ENCODE measurements at places on chromosomes 12 and 14. TPM values are rescaled to one million over a fixed set of nuclear protein-coding genes. Genes with fewer than 3 reads are reported as not detected.

GRCh38 chr12:5656836-5657235 lies 224.9 kb downstream of the NTF3 start:
- no peak for DNase-seq

DEGS2 gene
- total RNA-seq = not detected

KLRD1 gene
- total RNA-seq = 0.05 TPM

PZP gene
- total RNA-seq = 0.24 TPM

- DNase-seq = no peak
These were observed 16.7 kb downstream of the PLEK2 start for GRCh38 chr14:67395086-67395875.

- DNase-seq = no peak
These were observed 53.5 kb downstream of the FRS2 start for GRCh38 chr12:69523433-69524330.

DNA sequence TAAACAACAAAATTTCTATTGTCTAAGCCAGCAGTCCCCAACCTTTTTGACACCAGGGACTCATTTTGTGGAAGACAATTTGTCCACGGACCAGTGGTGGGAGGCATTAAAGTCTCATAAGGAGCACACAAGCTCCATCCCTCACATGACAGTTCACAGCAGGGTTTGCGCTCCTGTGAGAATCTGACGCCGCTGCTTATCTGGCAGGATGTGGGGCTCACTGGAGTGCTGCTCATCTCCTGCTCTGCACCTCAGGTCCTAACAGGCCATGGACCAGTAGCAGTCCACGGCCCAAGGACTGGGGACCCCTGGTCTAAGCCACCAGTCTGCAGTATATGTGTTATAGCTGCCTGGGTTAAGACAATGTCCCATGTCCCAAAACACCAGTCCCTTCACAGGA lies 27.2 kb downstream of the VCPKMT start:
- no peak for DNase-seq

DNA sequence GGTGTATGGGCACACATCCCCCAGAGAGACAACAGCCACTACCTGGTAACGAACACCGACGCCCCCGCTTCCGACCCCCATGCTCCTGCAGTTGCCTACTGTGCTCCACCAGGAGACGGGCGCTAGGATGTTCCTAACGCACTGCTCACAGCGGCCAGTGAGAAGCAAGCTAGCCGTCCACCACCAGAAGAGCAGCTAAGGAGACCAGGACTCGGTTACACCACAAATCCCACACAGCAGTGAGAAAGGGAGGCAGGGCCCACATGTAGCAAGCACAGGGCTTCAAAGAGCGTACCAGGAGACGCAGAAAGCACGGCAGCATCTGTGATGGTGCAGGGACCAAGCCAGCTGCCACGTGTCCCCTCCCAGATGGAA lies 117.0 kb downstream of the NCOR2 start:
- no peak for DNase-seq

TSPAN19 gene
- total RNA-seq = 0.35 TPM

- DNase-seq = no peak
These were observed 434.3 kb upstream of the STXBP6 start for GRCh38 chr14:25484235-25484634.

C12orf50 gene
- total RNA-seq = not detected

ST8SIA1 gene
- 1.0 TPM for total RNA-seq

- DNase-seq = no peak
These were observed 521 bp upstream of the PIP4K2C start for GRCh38 chr12:57590479-57590863.

KRT7 gene
- total RNA-seq = 92.6 TPM

DNA sequence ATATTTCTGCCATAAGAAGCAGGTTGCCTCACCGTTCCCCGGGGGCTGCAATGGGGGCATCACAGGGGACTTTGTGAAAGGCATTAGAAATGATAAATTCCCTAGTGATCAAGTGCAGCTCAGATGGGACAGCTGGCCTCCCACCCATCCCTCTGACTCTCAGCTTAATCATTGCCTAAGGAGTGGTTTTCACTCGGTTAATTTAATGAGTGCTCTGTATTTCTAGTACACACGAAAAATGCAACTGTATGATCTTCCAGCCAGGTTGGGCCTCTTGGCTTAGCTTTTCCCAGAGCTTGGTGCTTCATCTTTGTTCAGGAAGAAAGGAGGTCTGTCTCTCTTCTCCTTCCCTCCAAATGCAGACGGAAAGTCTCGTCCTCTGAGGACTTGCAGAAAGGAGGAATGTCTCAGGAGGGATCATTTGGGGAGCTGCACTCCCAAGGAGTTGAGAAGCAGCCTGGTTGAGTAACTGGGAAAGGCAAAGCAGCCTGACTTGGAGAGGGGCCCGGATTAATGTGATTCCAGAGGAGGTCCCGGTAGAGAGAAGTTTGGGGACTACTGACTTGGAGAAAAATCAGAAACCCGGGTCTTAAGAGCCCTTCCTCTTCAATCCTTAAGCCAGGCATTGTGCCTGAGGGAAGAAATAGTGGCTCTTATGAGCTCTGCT lies 7.2 kb downstream of the CD9 start:
- no peak for DNase-seq

ALG10B gene
- 5.3 TPM for total RNA-seq

MYL2 gene
- total RNA-seq = not detected

FBXW8 gene
- total RNA-seq = 20.9 TPM

AQP2 gene
- total RNA-seq = not detected

- DNase-seq = no peak
These were observed 74.9 kb downstream of the SLC25A47 start for GRCh38 chr14:100398044-100398443.

SLC17A8 gene
- total RNA-seq = not detected

KRT6C gene
- total RNA-seq = not detected

DNA sequence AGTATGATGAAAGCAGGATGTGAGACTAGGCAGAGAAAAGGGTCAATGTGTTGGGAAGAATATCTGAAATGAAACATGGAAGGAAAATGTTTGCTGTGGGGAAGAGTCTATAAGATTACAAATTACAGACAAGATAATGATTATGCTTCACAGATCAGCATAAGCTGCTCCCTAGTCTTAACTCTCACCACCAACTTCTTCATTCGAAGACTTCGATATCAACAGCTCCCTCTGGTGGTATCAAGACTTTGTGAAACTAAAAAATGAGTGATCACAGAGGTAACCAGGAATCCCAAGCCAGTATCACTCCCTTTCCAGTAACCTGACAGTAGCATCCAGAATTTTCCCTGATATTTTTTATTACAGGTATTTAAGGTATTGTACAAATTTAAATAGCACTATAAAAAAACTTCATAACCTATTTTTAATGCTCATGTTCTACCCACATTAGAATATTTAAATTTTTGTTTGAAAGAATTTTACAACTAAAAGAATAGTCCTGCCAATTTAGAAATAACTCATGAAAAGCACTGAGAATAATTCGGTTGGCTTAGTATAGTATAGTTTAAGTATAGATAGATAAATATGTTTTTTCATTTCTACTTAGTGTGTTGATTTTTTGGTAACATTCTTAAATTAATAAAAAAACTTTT lies 84.4 kb downstream of the C2CD5 start:
- no peak for DNase-seq

DNA sequence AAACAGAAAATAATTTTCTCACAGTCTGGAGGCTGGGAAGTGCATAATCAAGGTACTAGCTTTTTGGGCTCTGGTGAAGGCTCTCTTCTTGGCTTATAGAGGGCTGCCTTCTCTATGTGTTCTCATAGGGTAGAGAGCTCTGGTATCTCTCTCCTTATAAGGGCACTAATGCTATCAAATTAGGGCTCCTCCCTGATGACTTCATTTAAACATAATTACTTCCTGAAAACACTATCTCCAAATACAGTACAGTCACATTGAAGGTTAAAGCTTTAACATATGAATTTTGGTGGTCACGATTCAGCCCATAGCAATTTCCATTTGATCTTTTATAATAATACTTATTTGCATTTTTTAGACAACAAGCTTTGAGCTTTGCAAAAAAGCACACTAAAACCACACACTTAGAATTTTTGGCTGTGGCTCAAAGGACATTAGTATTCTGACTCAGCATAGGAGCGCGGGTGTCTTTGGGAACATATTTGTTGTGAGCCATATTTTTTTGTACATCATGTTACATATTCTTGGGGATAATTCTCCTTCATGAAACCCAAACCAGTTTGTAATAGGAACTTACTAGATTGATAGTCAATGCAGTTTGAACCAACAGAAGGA lies 808.1 kb upstream of the FBXO33 start:
- no peak for DNase-seq

DNA sequence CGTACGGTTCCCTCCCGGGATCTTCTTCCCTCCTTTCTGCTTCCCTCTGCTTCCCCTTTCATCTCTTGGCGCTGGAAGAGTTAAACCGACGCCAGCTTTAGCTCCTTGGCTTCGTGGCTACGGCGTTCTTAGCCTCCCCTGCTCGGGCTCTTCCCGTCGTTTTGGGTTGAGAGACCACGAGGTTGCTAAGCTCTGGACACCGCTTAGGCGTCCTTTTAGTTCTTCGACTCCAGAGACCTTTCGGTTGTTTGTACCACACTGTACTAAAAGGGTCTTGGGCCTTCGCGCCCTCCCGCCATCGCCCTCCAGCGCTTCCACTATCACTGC lies 545 bp downstream of the CPSF2 start:
- no peak for DNase-seq

DNA sequence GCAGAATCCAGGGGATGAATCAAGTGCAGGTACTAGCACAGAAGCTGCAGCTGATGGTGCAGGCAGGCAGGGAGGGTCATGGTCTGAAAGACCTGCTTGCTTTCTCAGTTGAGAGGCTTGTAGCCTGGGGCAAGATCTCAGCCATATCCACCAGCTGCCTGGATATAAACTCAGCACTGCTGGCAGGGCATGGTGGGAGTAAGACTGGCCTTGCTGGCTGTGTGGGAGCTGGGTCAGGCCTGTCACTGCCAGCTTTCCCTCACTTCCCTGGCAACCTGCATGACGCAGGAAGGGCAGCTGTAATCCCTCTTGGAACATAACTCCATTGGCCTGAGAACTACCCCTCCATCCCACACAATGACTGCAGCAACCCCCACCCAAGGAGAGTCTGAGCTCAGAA lies 230.1 kb downstream of the ANO6 start:
- no peak for DNase-seq

- DNase-seq = no peak
These were observed 146.5 kb downstream of the KIF26A start for GRCh38 chr14:104284636-104285507.

- no peak for DNase-seq
These were observed 104.5 kb downstream of the PRKAB1 start for GRCh38 chr12:119772431-119772830.

DNA sequence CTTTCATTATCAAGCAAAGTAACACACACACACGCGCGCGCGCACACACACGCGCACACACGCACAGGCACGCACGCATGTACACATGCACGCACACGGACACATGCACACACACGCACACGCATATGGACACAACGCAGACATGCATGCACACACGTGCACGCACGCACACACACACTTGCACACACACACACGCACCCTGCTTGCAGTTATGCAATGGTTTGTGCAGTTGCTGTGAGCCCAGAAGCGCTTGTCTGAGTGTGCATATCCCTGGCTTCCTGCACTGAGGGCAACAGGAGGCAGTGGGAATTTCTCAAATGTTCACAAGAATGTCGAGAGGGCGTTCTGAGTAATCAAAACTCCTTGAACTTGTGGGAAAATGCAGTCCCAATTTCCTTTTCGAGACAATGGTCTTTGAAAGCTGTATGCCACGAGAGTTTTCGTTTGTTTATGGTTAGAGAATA lies 41.6 kb downstream of the NFKBIA start:
- DNase-seq = peak; percentile 86

FAM90A1 gene
- total RNA-seq = not detected

EIF2S3B gene
- total RNA-seq = 2.3 TPM

- DNase-seq = no peak
These were observed 46.0 kb downstream of the SCN8A start for GRCh38 chr12:51636986-51637385.

GRCh38 chr12:114404926-114405518 lies 922 bp downstream of the TBX5 start:
- DNase-seq = no peak

GRCh38 chr14:104827177-104828055 lies 26.5 kb downstream of the ZBTB42 start:
- no peak for DNase-seq

- no peak for DNase-seq
These were observed at the start of gene ISM2 for GRCh38 chr14:77498120-77498979. Gene ISM2, minus strand, starts transcription at chr14:77498816. Its CDS starts 23 bp downstream, at chr14:77498793.

MYO1A gene
- not detected for total RNA-seq

GRCh38 chr12:110858848-110859247 lies 12.1 kb downstream of the CCDC63 start:
- no peak for DNase-seq

DNA sequence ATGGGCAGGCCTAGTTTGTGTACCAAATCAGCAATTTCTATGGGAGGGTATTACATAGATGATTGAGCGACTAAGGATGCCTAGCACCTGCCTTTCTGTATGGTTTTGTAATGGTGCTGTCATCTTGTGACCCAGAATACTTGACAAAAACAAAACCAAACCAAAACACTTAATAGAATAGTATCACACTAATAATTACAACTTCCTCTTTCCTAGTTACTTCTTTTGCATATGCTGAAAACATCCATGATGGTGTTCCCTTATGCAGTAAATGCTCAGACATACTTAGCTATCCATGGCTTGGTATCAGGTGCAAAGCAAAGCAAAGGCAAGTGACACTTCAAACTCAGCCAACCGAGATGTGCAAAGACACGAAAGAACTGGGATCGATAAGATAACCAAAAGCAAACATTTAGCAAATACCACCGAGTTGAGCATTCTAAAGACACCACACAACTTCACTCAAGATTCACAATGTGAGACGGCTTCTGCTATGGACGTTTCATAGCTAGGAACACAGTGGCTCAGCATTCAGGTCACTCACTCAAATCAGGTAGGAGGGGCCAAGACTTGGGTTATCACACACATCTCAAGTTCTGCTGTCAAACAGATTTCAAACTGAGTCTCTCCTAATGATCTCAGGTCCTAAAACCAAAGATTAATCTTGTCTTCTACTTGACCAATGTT lies 24.3 kb downstream of the PPP1CC start:
- DNase-seq = no peak

DNA sequence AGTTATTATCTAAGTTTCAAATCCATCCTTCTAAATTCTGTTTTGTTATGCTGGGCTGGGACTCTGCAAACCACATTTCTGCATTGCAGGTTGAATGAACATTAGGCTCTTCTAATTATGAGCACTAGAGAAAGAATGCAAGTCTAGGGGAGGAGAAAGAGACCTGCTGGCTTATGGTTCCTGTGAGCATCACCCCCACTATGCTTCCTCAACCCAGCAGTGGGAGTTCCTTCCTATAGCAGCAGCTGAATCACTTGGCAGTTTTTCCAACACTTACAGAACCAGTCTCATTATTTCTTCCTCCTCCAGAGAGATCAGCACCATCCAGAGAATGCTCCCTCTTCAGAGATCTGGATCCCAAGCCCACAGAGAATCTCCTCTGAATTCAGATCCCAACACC lies 297.7 kb upstream of the CLEC14A start:
- peak; percentile 29 for DNase-seq

FGD6 gene
- total RNA-seq = 14.1 TPM

TAS2R13 gene
- not detected for total RNA-seq

DNA sequence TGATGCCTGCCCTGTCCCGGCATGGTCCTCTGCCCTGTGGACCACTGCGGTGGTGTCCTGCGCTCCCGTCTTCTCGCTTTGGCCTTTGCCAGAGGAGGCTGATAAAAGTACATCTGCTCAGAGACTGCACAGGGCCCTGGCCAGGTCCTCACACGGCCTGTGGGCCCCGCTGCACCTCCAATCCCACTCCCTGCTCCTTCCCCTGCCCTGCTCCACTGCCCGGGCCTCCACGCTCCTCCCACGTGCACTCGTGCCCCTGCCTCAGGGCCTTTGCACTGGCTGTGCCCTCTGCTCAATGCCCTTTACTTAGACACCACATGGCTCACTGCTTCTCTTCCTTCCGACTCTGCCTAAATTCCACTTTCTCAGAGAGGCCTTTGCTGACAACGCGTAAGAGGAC lies 49.3 kb upstream of the BEGAIN start:
- DNase-seq = no peak
